ENCODE measurements at places on chromosomes 12 and 14. TPM values are rescaled to one million over a fixed set of nuclear protein-coding genes. Genes with fewer than 3 reads are reported as not detected.
A peak's percentile ranks its signal among the peaks of the same experiment; 100 is the strongest.

The DYRK2 gene
- 15.5 TPM for total RNA-seq

The DTX1 gene
- total RNA-seq = 5.1 TPM

The SLC7A8 gene
- 49.8 TPM for total RNA-seq

The ZNF219 gene
- total RNA-seq = 52.8 TPM

The PXMP2 gene
- total RNA-seq = 21.2 TPM

The CPNE6 gene
- not detected for total RNA-seq

The SLC8A3 gene
- 1.8 TPM for total RNA-seq

The CELA1 gene
- not detected for total RNA-seq

The RDH12 gene
- 0.20 TPM for total RNA-seq

The TNS2 gene
- total RNA-seq = 232 TPM

The WASHC3 gene
- 34.6 TPM for total RNA-seq

The CAPS2 gene
- total RNA-seq = 9.0 TPM

The P2RX2 gene
- total RNA-seq = 0.55 TPM

The LPAR5 gene
- total RNA-seq = 2.5 TPM

The NR4A1 gene
- 67.0 TPM for total RNA-seq

The SRGAP1 gene
- 11.4 TPM for total RNA-seq

The NOP9 gene
- total RNA-seq = 21.4 TPM

The EFS gene
- 10.4 TPM for total RNA-seq

- H3K27me3 ChIP-seq = no peaks in the 10 kb centered on the region
- no peaks in the 10 kb centered on the region for H3K36me3 ChIP-seq
- no peak overlapping the region for H3K4me3 ChIP-seq
Measured at GRCh38 chr12:92047393-92047826, 98.2 kb downstream of the BTG1 start.

DNA sequence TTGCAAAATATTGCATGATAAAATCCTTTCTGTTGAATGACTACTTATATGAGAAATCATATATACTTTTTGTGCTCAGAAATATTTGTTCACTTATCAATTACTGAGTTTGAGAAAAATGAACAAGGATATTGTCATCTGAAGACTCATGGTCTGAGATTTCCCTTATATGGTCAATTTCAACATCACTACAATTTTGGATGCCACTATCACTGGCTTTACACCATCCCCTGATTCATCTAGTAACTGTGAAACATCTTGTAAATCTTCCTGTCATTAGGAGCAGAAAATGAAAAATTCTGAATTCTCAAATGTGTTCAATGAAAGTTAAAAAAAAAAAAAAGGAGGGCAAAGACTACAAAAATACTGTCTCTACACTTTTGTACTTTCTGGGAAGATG is 21.8 kb upstream of the GXYLT1 start:
- no peak for DNase-seq
- no peaks in the 10 kb centered on the region for H3K4me1 ChIP-seq
- no peak overlapping the region for H3K4me3 ChIP-seq
- no peaks in the 10 kb centered on the region for H3K36me3 ChIP-seq
- H3K27ac ChIP-seq = no peak overlapping the region

- H3K27me3 ChIP-seq = no peaks in the 10 kb centered on the region
- H3K36me3 ChIP-seq = no peaks in the 10 kb centered on the region
- DNase-seq = no peak
- no peaks in the 10 kb centered on the region for H3K4me1 ChIP-seq
- no peak overlapping the region for H3K27ac ChIP-seq
- H3K4me3 ChIP-seq = no peak overlapping the region
Measured at GRCh38 chr12:27907766-27908165, 64.8 kb downstream of the PTHLH start.

- no peak for DNase-seq
- H3K27ac ChIP-seq = no peak overlapping the region
- H3K4me1 ChIP-seq = peaks cover 35% of the 10 kb centered on the region
- H3K4me3 ChIP-seq = no peak overlapping the region
- no peaks in the 10 kb centered on the region for H3K27me3 ChIP-seq
Measured at GRCh38 chr12:8040791-8041190, 8.3 kb downstream of the FOXJ2 start.

DNA sequence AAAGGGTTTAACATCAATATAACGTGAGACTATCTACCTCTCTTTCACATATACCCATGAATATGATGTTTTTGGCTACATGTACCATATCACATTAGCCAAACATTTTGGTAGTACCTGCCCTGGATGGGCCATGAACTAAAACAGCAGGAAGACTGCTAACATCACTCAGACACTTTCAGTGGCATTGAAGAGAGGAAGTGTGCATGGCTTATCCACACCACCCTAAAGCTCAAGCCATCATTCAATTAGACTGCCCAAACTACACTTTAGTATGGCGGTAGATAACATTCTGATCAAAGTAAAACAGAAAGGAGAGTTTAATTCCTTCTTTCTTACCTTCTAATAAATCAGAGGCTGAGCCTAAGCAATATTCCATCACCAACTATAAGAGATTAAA is 103.0 kb downstream of the PEBP1 start:
- H3K36me3 ChIP-seq = peaks cover 39% of the 10 kb centered on the region
- H3K4me1 ChIP-seq = peaks cover 4% of the 10 kb centered on the region
- no peak overlapping the region for H3K27ac ChIP-seq
- no peaks in the 10 kb centered on the region for H3K27me3 ChIP-seq
- no peak for DNase-seq

- no peak overlapping the region for H3K4me3 ChIP-seq
- no peaks in the 10 kb centered on the region for H3K36me3 ChIP-seq
- DNase-seq = no peak
- peaks cover 6% of the 10 kb centered on the region for H3K4me1 ChIP-seq
- peak overlapping the region; percentile 68 for H3K27ac ChIP-seq
- peaks cover 34% of the 10 kb centered on the region for H3K27me3 ChIP-seq
Measured at GRCh38 chr12:114477989-114478395, 72.0 kb upstream of the TBX5 start.

GRCh38 chr12:124947561-124948398 is 33.3 kb upstream of the UBC start:
- no peaks in the 10 kb centered on the region for H3K4me1 ChIP-seq
- no peaks in the 10 kb centered on the region for H3K27me3 ChIP-seq
- H3K36me3 ChIP-seq = peaks cover 52% of the 10 kb centered on the region
- H3K27ac ChIP-seq = no peak overlapping the region

GRCh38 chr12:72281126-72281525 is 9.0 kb downstream of the TRHDE start:
- no peaks in the 10 kb centered on the region for H3K4me1 ChIP-seq
- H3K4me3 ChIP-seq = no peak overlapping the region
- H3K27me3 ChIP-seq = peaks cover 8% of the 10 kb centered on the region
- H3K27ac ChIP-seq = no peak overlapping the region
- no peaks in the 10 kb centered on the region for H3K36me3 ChIP-seq

GRCh38 chr14:59333668-59334067 is 131.5 kb downstream of the GPR135 start:
- H3K36me3 ChIP-seq = peaks cover 11% of the 10 kb centered on the region
- peaks cover 45% of the 10 kb centered on the region for H3K4me1 ChIP-seq
- H3K27ac ChIP-seq = peak overlapping the region; percentile 75
- DNase-seq = no peak
- H3K4me3 ChIP-seq = no peak overlapping the region

GRCh38 chr14:24806061-24806678 is 172.2 kb upstream of the GZMB start:
- H3K27me3 ChIP-seq = no peaks in the 10 kb centered on the region
- no peak overlapping the region for H3K27ac ChIP-seq
- no peaks in the 10 kb centered on the region for H3K36me3 ChIP-seq
- no peaks in the 10 kb centered on the region for H3K4me1 ChIP-seq
- DNase-seq = peak; percentile 72

DNA sequence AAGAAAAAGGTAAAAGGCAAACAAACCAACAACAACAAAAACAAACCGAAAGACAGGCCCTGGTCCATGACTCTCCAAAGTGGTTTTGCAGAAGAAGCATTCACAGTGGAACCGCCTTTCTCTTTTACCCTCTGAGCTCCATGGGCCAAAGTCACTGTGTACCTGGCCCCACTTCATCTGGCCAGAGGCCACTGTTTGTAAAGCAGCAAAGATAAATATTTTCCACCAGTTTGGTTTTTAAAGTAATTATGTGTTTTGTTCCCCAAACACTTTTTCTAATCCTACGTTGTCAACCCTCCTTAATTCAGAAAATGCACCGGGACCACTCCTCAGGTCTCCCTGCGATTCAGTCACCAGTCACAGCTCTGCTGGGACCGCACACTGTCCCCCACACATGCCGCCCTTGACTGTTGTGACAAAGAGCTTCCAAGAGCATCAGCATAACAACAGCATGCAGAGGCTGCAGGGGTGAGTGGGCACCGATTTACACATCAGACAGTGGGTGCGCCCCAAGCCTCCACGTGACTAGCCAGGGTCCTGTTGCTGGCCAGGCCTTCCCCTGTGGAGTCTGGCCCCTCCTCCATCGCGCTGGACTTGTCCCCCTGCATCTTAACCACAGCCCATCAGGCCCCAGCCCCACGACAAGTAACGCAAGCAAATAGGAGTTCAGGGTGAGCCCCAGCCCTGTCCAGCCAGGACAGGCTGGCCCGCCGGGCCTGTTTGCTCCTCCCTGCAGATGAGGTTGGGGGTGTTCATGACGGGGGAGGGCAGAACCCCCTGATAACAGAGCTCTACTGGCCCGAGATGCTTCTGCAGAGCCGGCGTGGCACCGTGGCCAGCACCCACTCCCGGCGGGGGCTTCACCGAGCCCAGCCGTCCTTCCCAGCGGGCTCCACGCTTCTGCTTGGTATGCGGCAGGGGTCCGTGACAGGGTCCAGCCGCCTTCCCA is 65.2 kb upstream of the DIO3 start:
- H3K27me3 ChIP-seq = no peaks in the 10 kb centered on the region
- H3K4me1 ChIP-seq = no peaks in the 10 kb centered on the region
- peak; percentile 43 for DNase-seq
- H3K4me3 ChIP-seq = no peak overlapping the region
- no peaks in the 10 kb centered on the region for H3K36me3 ChIP-seq

- no peaks in the 10 kb centered on the region for H3K27me3 ChIP-seq
- H3K36me3 ChIP-seq = no peaks in the 10 kb centered on the region
- H3K4me1 ChIP-seq = no peaks in the 10 kb centered on the region
- no peak overlapping the region for H3K4me3 ChIP-seq
Measured at GRCh38 chr14:55512421-55512820, 67.6 kb upstream of the KTN1 start.

DNA sequence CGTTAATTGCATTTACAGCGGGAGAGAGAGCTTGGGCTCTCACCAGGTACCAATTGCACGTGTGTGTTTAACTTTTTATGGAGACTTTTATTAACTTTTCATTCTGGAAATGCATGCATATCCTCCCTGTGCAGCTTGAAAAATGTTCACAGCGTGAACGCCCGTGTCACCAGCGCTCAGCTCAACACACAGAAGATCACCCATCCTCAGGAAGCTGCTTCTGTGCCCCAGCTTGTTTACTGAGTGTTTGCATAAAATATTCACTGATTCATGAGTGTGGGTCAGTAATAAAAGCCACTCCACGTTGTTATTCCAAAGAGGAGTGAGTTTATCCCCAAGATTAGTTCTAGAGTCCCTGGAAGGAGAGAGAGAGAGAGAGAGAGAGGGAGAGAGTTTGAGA is 75.5 kb upstream of the FZD10 start:
- no peaks in the 10 kb centered on the region for H3K36me3 ChIP-seq
- DNase-seq = no peak
- no peak overlapping the region for H3K4me3 ChIP-seq

DNA sequence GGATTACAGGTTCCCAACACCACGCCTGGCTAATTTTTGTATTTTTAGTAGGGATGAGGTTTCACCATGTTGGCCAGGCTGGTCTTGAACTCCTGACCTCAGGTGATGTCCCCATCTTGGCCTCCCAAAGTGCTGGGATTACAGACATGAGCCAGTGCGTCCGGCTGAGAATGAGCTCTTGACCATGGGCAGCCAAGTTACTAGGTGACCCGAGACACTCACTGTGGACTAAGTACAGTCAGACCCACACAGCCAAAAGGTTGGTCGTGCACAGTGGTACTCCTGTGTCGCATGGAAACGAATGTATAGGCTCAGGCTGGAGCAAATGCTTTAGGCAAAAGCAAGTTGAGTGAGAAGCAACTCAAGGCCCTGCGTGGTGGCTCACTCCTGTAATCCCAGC is 21.0 kb downstream of the DLK1 start:
- H3K4me1 ChIP-seq = no peaks in the 10 kb centered on the region
- peak overlapping the region; percentile 36 for H3K27ac ChIP-seq
- H3K27me3 ChIP-seq = no peaks in the 10 kb centered on the region
- H3K36me3 ChIP-seq = no peaks in the 10 kb centered on the region

GRCh38 chr14:104321802-104322130 is 183.4 kb downstream of the KIF26A start:
- H3K27ac ChIP-seq = no peak overlapping the region
- H3K36me3 ChIP-seq = no peaks in the 10 kb centered on the region
- H3K27me3 ChIP-seq = peaks cover 14% of the 10 kb centered on the region
- peaks cover 3% of the 10 kb centered on the region for H3K4me1 ChIP-seq

GRCh38 chr12:67740711-67741110 is 92.2 kb downstream of the DYRK2 start:
- no peaks in the 10 kb centered on the region for H3K4me1 ChIP-seq
- DNase-seq = no peak
- no peaks in the 10 kb centered on the region for H3K27me3 ChIP-seq
- H3K27ac ChIP-seq = no peak overlapping the region
- no peak overlapping the region for H3K4me3 ChIP-seq
- no peaks in the 10 kb centered on the region for H3K36me3 ChIP-seq

GRCh38 chr12:130122356-130122755 is 39.9 kb upstream of the FZD10 start:
- no peak overlapping the region for H3K27ac ChIP-seq
- no peaks in the 10 kb centered on the region for H3K36me3 ChIP-seq
- no peaks in the 10 kb centered on the region for H3K27me3 ChIP-seq
- DNase-seq = no peak
- H3K4me1 ChIP-seq = no peaks in the 10 kb centered on the region

DNA sequence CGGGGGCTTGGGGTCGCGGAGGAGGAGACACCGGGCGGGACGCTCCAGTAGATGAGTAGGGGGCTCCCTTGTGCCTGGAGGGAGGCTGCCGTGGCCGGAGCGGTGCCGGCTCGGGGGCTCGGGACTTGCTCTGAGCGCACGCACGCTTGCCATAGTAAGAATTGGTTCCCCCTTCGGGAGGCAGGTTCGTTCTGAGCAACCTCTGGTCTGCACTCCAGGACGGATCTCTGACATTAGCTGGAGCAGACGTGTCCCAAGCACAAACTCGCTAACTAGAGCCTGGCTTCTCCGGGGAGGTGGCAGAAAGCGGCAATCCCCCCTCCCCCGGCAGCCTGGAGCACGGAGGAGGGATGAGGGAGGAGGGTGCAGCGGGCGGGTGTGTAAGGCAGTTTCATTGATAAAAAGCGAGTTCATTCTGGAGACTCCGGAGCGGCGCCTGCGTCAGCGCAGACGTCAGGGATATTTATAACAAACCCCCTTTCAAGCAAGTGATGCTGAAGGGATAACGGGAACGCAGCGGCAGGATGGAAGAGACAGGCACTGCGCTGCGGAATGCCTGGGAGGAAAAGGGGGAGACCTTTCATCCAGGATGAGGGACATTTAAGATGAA is 630 bp downstream of the FOS start:
- peaks cover 21% of the 10 kb centered on the region for H3K36me3 ChIP-seq
- peak; percentile 82 for DNase-seq
- peak overlapping the region; percentile 85 for H3K4me3 ChIP-seq
- H3K27ac ChIP-seq = peak overlapping the region; percentile 100
- no peaks in the 10 kb centered on the region for H3K27me3 ChIP-seq
